ENCODE measurements at places on chromosomes 12 and 14.

GRCh38 chr12:116157845-116158267 is 119.6 kb downstream of the MED13L start:
- no peak for DNase-seq

DNA sequence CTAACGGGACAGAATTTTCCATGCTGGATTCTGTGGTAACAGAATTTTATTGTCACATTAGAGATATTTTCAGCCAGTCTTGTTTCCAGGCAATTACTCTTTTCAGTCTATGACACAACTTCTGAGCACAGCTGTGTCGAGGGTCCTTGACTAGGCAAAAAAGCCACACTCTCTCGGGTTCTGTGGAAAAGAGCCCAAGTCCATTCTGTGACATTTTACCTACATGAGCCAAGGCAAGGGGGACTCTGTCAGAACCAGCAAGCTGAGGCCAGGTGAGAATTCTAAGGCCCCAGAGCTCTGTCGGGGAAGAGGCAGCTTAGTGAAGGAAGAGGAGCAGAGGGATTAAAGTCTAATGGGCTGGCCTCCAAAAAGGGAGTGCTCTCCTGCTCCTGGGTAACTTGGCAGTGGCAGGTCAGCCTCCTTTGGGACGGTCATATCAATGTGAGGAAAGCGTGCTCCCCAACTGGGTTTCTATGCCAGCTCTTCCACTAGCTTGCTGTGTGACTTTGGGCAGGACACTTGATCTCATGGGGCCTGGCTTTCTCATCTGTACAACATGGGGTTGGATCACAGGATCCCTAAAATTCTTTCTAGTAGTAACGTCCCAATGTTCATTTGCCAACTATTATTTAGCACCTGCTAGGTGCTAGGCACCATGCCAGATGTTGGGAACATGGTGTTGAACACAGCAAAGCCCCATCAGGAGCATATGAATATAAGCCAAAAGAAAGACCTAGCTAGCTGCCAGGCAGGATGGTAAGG is 16.0 kb upstream of the RIC8B start:
- no peak for DNase-seq

GRCh38 chr14:103329401-103330347 is 4.4 kb upstream of the EIF5 start:
- peak; percentile 6 for DNase-seq

- DNase-seq, result no peak
Observed at GRCh38 chr12:89261982-89262381, 90.3 kb downstream of the DUSP6 start.

DNA sequence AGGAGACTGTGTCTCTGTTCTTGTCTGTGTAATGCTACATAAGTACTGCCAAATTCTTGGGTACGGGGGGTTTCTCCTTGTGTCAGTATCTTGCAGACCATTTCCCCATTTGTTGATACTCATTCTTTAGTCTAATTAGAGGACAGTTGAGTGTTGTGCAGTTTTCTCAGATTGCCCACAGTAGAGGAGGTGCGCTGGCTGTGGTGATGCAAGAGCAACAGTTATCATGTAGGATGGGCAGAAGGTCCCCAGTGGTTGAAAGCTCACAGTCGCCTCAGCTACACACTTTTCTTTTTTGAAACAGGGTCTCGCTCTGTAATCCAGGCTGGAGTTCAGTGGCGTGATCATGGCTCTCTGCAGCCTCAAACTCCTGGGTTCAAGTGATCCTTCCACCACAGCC is 37.8 kb upstream of the ATP2A2 start:
- DNase-seq, result no peak

DNA sequence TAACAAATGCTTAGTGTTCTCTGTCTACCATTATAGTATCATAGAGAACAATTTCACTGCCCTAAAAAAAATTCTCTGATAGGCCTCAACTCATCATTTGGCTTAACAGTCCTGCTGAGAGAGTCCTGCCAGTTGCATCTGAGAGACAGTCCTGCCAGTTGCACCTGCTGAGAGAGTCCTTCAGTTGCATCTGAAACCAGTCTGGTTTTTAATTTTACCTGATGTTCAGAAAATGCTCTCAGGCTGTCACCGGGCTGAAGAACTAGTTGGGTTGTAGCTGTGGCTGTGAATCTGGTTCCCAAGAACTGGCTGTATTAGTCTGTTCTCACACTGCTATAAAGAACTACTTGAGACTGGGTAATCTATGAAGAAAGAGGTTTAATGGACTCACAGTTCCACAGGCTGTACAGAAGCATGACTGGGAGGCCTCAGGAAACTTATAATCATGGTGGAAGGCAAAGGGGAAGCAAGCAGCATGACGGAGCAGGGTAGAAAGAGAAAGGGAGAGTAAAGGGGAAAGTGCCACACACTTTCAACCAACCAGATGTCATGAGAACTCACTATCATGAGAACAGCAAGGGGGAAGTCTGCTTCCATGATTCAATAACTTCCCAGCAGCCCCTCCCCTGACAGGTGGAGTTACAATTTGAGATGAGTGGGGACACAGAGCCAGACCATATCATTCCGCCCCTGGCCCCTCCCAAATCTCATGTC is 51.6 kb downstream of the PRKCH start:
- no peak for DNase-seq

DNA sequence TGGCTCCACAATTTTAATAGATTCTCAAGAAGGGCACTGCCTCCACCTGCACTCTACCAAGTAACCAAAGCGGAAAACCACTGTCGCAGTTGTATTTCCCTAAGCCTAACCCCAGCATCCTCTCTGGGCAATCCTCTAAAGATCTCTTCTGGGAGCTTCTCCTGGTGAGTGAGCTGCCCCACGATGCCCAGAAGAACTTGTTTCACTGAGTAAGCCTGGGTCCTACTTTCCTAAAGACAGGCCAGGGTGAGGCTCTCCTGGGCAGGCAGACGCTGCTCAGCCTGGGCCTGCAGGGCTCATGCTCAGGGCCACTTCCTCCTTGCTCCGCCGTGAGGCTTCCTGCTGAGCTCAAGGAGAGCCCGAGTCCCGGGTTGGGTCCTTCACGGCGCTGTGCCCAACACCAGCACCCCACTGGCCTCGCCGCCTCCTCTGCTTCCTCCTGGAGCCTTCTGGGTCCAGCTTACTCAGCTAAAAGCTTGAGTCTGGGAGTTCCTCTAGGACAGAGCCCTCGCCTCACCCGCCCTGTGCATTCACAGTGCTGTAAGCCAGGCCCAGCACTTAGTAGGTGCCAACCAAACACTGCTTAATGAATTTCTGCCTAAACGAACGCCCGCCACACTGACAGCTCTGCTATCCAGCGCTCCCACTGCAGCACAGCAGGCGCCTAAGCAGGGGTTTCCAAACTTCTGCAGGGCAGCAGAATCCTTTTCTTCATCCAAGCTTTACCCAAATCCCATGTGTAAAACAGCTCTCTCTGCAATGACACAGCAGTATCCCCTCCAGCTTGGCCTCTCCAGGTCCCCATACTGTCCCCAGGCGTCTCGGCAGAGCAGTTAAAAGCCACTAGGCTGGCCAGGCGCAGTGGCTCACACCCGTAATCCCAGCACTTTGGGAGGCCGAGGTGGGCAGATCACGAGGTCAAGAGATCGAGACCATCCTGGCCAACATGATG is 5.7 kb downstream of the RAB35 start:
- no peak for DNase-seq

DNA sequence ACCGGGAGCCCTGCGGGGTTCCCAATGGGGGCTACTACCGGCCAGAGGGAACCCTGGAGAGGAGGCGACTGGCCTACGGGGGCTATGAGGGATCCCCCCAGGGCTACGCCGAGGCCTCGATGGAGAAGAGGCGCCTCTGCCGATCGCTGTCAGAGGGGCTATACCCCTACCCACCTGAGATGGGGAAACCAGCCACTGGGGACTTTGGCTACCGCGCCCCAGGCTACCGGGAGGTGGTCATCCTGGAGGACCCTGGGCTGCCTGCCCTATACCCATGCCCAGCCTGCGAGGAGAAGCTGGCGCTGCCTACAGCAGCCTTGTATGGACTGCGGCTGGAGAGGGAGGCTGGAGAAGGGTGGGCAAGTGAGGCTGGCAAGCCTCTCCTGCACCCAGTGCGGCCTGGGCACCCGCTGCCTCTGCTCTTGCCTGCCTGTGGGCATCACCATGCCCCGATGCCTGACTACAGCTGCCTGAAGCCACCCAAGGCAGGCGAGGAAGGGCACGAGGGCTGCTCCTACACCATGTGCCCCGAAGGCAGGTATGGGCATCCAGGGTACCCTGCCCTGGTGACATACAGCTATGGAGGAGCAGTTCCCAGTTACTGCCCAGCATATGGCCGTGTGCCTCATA is 9.7 kb downstream of the TNS2 start:
- no peak for DNase-seq

GRCh38 chr14:61932974-61933373 is 170.8 kb downstream of the SNAPC1 start:
- DNase-seq, result peak; percentile 47

GRCh38 chr14:52455291-52456088 is 96.8 kb downstream of the TXNDC16 start:
- DNase-seq, result no peak

DNA sequence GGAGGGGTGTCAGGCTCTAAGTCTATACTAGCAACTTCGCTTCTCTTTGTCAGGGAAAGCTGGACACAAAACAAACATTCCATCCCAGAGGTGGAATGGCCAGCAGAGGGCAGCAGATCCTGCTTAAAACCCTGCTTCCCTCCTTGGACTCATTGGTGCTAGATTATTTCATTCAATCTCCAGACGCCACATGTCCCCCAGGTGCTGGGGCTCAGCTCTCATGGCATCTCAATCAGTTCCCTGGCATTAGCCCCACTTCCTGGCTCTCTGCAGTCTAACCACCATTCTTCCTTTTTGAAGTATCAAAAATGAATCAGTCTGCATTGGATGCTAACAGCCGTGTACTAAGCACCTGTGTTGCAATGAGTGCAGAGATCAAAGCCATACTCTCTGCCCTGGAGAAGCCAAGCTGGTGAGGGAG is 8.1 kb upstream of the PPP1R1A start:
- peak; percentile 26 for DNase-seq

GRCh38 chr12:3098436-3098835 is 21.3 kb downstream of the TSPAN9 start:
- DNase-seq, result no peak

- DNase-seq, result no peak
Observed at GRCh38 chr12:110165540-110166159, 41.5 kb downstream of the IFT81 start.

- DNase-seq, result no peak
Observed at GRCh38 chr12:113236539-113237399, 15.5 kb downstream of the TPCN1 start.

DNA sequence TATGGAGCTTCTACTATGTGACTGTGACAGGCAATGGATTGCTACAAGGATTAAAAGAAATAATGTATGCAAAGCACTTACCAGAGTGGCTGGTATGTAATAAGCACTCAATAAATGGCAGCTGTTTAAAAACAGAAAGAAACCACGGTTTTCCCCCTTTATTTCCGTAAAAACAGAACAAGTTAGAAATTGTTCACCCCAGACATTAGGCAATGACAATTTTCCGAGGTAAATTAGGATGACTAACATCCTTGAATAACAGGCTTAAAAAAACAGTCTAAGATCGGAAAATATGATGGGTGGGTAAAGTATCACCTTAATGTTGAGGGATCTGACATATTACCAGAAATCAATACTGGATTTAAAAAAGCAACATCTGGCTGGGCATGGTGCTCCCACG is 20.9 kb upstream of the CNIH1 start:
- no peak for DNase-seq

DNA sequence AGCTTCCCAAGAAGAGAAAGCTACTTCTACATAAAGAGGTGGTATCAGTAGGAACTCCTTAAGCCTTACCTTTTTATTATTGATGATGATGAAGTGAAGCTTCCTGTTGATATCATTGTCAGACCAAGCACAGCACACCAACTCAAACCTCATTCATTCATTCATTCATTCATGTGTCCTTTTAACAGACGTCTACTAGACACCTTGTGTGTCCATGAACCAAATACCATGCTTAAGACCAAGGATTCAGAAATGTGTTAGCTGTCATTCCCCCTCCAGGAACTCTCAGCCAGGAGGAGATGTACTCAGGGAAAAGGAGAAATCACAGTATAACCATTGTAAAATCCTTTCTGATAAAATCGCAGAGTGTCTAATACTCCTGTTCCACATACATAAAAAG is 194.8 kb downstream of the ZFP36L1 start:
- DNase-seq, result no peak

- no peak for DNase-seq
Observed at GRCh38 chr12:82694970-82695369, 8.3 kb downstream of the TMTC2 start.

GRCh38 chr12:103772367-103773108 is 68.5 kb downstream of the NT5DC3 start:
- no peak for DNase-seq

DNA sequence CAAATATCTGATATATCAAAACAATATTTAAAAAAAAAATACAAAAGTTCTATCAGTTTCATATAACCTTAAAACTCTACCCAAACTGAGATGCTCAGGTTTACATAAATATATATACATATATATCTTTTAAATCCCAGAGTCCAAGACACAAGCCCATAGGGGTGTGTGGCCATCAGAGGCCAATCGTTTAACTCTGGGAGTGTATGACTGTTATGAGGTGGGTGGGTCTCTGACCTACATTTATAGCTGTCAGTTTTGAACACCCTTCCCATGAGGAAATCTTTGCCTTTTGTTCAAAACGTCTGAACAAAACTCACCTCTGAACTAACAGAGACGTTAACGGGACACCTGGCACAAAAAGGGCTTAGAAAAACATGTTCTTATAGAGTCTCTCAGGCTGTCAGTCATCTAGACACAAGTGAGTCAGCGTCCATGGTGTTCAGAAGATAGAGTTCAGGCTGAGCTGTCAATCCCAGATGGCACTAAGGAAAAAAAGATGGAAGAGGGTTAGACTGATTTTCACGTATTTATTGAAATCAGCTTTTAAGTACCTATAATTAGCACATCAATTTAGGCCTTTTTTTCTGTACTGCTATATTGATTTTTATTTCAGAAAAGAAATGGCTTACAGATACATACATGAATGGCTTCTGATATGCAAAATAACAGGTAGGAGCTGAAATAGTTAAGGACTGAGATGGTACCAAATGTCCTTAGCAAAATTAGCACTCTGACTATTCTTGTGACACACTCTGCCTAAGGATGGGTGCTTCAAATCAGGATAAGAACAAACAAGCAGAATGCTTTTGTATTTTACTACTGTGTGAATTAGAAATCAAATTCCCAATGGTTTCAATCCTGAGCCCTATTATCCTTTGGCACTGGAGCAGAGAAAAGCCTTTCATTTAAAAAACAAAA is 29.2 kb downstream of the HIGD1C start:
- DNase-seq, result no peak

DNA sequence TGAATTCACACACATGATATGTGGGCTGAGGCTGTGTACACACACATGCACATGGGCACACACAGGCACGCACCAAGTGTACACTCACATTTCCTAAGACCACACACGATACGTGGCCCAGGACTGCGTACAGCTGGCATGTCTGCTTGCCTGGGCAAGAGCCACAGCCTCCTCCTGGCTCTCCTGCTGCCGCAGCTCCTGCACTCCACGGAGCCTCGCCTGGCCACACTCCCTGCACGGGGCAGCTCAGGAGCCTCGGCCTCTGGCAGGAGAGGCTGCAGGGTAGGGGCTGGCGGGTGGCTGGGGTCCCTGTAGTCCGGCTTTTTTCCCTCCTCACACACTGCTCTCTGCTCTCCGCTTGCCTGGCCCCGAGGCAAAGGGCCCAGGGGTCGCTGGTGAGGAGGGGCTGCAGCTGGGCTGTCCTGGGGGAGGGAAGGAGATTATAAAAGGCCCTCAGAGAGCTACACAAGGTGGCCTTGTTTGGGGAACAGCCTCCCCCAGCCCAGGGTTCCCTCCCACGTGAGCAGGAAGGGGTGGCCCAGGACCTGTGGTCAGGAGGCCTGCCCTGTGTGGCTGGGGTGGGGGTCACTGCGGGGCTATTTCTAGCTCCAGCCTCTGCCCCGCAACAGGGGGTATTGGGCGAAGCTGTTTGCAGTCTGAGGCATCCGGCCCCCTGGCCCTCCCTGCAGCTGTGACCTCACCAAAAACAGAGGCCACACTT is 89.0 kb upstream of the SFSWAP start:
- DNase-seq, result no peak

Measured in NCI-H2227 treated with DMSO at 0.1 percent for 48 hours (cell line).